ENCODE measurements at places on chromosomes 12 and 14. TPM values are rescaled to one million over a fixed set of nuclear protein-coding genes. Genes with fewer than 3 reads are reported as not detected.

- no peak for DNase-seq
Observed at GRCh38 chr14:67555518-67556090, 22.5 kb downstream of the PLEKHH1 start.

- no peak for DNase-seq
Observed at GRCh38 chr14:56487090-56487667, 92.4 kb upstream of the TMEM260 start.

GRCh38 chr12:112967858-112968257, 10.5 kb upstream of the OAS2 start:
- no peak for DNase-seq

GRCh38 chr14:80135305-80136088, 75.8 kb downstream of the DIO2 start:
- no peak for DNase-seq

- no peak for DNase-seq
Observed at GRCh38 chr12:68175557-68176061, 16.1 kb upstream of the IFNG start.

DBX2 gene
- 0.88 TPM for total RNA-seq

CD27 gene
- 0.96 TPM for total RNA-seq

MMP19 gene
- 332 TPM for total RNA-seq
